T-helper 2 cell treated with Interferon-gamma antibody and Interleukin-4, amounts not matched to agents 5 μg/mL and 100 μg/mL, for 36 hours (primary cell): ENCODE measurements at places on chromosomes 2 and 18.

- DNase-seq: no peak
Observed at GRCh38 chr18:5584746-5585417, 41.1 kb upstream of the EPB41L3 start.

DNA sequence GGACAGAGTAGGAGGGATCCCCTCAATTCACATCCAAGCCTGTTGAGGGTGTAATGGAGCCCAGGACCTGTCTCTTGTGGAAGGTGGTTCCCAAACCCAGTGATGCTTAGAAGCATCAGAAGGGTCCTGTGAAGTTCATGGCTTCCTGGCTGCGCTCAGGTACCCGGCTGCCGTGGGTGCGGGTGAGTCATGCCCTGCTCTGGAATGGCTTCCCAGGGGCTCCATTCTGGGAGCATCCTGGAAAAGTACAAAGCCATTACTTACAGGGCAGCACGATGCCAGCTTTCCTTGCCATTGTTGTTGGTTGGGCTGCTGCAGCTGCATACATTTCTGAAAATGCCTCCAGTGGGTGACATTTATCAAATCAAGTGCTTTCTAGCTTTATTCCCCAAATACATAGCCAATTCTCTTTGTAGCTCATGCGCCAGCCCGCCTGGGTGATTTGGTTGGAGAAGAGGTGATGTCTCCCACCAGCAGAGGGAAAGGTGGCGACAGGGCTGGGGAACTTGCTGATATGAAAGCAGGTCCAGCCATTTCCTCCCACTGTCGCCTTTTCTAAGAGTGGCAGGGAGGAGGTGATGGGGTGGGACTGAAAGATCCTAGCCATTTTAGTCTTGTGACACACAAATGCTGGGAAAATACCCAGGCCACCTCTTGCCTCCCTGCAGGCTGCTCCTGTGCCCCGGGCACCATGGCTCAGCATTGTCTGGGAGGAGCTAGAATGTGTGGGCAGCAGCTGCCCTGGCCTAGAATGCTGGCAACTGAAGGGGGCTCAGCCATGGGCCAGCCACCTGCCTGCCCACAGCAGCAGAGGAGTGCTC, 65.9 kb upstream of the HPCAL1 start:
- DNase-seq: no peak

GRCh38 chr2:49289711-49290110, 135.4 kb upstream of the FSHR start:
- no peak for DNase-seq

DNA sequence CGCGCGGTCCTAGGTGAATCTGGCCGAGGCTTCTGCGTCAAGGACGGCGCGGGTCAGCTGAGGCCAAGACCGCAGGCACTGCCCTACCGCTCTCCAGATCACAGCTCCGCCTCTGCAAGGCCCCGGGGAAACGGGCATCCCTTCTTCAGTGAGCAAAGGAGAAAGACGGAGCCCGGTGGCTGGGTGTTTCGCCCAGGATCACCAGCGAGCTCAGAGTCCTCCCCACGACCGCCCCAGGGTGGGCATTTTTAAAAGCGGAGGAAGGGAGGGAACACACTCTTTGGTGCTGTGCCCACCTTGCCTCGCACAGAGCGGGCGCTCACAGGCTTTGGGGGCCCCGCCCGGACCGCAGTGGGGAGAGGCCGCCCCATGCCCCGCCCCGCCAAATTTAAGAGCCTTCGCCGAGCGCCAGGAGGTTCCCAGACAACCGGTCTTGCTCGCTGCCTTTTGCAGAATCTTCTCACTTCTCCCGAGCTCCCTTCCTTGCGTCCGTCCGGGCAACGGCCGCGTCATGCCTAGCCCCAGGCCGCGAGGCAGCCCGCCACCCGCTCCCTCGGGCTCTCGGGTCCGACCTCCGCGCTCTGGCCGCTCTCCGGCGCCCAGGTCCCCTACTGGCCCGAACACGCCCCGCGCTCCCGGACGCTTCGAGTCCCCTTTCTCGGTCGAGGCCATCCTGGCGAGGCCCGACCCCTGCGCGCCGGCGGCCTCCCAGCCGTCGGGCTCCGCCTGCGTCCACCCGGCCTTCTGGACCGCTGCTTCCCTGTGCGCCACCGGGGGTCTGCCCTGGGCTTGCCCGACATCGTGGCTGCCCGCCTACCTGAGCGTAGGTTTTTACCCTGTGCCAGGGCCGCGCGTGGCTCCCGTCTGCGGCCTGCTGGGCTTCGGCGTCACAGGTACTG, at the start of gene NOTO:
TSS of gene NOTO (plus strand) at position 419 of the 899 bp plus-strand sequence. CDS start at position 512, 93 bp downstream.
- DNase-seq: no peak

- DNase-seq: no peak
Observed at GRCh38 chr2:25421289-25421688, 79.6 kb upstream of the DNMT3A start.

DNA sequence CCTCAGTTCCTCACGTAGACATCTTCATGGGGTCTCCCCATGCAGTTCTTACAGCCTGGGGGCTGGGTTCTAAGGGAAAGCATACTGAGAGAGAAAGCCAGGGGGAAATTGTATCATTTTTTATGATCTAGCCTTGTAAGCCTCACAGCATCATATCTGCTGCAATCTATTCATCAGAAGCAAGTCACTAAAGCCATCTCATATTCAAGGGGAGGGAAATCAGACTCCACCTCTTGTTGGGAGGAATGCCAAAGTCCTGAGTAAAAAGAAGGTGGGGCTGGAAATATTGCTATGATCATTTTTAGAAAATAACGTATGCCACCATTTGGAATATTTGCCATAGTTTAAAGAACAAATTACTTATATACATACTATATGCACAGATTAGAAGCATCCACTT, 304.6 kb downstream of the TXNL1 start:
- no peak for DNase-seq

GRCh38 chr2:37775908-37776250, 104.4 kb upstream of the CDC42EP3 start:
- DNase-seq: no peak

DNA sequence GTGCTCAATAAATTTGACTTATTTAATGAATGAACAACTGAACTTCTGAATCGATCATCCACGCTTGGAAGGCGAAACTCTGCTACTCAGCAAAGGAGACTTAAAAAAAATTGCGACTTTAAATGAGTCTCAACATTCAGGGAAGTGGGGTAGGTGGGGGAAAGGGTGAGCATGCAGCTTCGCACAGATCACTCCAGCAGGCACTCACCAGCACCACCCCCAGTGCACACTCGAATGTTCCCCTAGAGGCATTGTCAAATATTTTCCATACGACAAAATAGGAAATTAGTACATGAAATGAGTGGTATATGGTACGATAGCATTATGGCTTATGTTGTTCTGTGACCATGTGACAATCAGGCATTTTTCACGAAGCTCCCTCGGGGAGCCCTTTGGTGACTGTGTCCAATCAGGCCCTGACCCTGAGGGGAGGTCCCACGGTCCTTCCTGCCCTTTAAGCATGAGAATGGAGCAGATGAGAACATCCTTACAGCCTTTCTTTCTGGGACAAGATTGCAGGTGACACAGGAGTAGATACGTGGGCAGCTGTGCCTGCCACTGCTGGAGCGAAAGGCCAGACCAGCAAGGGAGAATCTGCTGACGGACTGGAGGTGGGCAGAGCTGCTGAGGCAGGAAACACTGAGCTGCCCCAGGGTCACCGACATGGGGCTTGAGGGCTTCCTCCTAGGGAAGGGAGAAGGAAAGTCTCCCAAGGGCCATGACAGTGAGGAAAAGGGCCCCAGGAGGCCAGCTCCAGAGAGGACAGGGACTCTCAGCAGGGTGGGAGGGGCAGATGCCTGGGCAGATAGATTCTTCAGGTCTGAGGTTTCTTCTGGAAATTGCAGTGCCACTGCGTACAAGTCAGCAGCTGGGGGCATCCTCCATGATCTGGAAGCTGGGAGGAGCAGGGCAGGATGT, 101.3 kb upstream of the ID2 start:
- no peak for DNase-seq

DNA sequence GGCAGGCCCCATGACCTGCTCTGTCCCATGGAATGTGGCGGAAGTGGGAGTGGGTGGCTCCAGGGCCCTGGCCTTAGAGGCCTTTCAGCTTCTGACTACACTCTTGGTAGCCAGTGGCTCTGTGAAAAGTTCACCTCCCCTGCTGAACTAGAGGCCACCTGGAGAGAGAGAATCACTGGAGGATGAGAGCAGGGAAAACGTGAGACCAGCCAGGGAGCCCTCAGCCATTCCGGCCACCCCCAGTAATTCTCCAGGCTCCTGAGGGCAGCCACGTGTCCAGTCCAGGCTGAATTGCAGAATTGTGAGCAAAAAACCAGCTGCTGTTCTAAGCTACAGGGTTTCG, 10.5 kb downstream of the COLEC12 start:
- no peak for DNase-seq

DNA sequence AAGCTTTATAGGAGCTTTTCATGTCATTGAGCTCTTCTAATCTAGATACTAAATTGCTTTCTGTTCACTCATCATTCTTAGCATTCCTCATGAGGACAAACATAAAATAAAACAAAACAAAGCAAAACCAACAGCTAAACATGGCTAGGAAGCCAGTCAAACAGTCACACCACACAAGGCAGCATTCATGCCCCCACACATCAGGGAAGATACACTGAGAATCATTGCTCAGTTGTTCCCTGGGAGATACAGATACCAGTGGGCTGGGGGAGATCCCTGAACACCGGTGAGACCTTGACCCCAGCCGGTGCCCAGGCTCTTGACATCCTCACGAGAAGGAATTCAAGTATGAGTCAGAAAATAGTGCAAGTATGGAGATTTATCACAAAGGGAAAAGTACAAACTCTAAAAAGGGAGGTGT, 177.9 kb upstream of the ARL4C start:
- no peak for DNase-seq

DNA sequence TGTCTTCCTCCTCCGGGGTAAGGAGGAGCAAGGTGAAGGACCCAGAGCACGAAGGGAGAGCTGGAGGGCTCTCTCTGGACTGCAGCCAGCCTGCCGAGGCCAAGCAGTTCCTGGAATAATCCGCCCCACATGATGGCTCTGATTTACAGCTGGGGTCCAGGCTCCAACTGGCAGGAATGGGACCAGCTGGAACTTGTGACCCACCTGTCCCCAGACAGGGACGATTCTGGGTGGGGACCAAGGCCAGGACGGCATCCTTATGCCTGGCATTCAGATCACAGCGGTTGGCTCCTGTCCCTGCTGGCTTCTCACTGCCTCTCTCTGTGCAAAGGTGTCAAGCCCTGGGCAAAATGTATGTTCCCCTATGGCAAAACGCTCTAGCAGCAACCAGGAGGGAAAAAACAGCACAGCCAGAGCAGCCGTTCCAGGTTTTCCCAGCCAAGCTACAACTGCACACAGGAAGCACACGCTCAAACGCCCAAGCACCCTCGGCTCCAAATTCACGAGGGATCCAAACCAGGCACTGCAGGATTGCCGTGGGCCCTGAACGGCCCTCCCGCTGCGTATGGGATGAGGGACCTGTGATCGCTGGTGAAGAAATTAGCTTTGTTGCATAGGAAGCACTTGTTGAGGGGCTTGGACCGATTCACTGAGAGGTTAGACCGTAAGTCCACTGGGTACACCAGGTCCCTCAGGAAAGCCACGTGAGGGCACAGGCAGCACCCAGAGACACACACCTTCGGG, 35.8 kb downstream of the FAM178B start:
- DNase-seq: no peak

DNA sequence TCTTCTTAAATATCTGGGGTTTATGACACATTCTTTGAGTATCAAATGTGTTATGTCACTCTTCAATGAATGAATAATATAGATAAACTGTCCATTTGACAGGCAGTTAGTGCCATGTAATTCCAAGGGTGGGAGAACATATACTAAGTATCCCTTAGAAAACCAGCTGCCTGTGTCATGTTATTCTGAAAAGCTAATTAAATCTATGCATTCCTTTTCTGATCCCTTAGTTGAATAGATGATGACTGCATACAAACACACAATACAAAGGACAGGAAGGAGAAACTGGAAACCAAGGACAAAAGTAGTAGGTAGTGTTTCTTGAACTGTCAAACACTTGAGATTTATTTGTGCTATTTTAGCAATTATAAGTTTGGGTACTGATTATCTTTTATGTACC, 8.3 kb downstream of the ARHGAP28 start:
- DNase-seq: no peak

DNA sequence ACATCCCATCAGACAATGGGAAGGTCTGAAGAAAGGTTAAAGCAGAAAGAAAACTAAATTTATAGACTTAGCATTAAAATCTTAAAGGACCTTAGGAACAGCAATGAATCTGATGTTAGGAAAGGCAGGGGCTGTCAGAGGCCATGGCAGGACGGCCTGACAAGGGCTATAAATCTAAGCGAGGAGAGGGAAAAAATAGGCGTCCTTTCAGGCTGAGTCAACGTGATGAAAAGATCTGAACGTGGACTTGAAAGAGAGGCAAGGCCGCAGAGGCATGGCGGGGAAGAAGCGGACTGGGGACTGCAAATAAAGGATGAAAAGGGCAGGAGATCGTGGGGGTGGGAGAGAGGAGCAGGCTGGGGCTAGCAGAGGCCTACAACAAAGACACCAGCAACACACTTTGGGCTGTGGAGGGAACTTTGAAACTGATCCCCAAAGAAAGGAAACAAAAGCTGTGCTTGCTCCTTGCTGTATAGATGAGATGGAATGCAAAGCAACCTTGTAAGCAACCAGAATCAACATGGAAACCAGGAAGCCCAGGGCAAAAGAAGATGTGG, 145.6 kb downstream of the NRP2 start:
- DNase-seq: no peak

GRCh38 chr2:160371251-160372009, 122.2 kb downstream of the RBMS1 start:
- DNase-seq: no peak

GRCh38 chr2:74070991-74071390, 76.7 kb downstream of the BOLA3 start:
- DNase-seq: no peak

GRCh38 chr2:43233218-43234212, 7.1 kb upstream of the ZFP36L2 start:
- no peak for DNase-seq

- DNase-seq: no peak
Observed at GRCh38 chr2:143473216-143473615, 344.0 kb downstream of the ARHGAP15 start.

DNA sequence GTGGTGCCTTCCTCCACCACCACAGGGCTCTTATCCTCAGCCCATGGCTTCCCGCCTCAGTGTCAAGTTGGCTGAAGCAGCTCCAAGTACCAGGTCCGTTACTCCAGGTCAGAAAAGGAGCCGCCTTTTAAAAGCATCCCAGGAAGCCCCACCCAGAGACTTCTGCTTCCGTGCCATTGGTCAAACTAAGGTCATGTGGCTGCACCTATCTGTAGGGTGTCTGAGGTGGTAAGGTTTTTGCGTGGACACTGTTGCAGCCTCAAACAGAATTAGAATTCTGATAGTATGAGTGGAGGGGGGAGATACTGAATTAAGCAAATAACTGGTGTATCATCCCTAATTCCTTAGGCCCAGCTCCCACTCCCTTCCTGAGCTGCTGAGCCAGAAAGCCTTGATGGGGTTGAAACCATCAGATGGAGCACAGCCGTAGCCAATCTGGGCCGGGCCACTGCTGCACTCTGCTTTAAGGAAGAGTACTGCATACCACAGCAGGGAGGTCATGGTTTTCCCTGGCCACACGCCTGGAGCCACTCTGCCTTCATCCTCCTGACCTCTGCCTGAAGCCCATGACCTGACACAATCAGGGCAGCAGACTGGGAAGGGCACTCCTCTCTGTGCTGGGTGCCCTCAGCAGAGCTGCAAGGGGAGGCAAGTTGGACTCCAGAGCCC, 8.4 kb downstream of the TMEM247 start:
- no peak for DNase-seq

GRCh38 chr2:150188800-150189199, 298.7 kb downstream of the RND3 start:
- no peak for DNase-seq
